Occipital lobe (tissue), 3 donors: ENCODE measurements at places on chromosomes 6 and 20. TPM values are rescaled to one million over a fixed set of nuclear protein-coding genes. Genes with fewer than 3 reads are reported as not detected.

Gene DNAH8
- total RNA-seq, result under 0.01 TPM

Gene MICB
- total RNA-seq, result 0.47 TPM

- no peak for DNase-seq
Measured at GRCh38 chr6:88895911-88896310, 67.5 kb downstream of the RNGTT start.

- DNase-seq, result no peak
Measured at GRCh38 chr6:142395266-142395665, 93.5 kb downstream of the ADGRG6 start.

Gene MAFB
- 11.1 TPM for total RNA-seq

GRCh38 chr20:9137001-9137400 lies 68.1 kb downstream of the PLCB4 start:
- DNase-seq, result no peak

Gene TUBB2B
- 4,324 TPM for total RNA-seq

Gene BCAS4
- 9.8 TPM for total RNA-seq

- no peak for DNase-seq
Measured at GRCh38 chr6:148887181-148887580, 140.4 kb downstream of the UST start.

DNA sequence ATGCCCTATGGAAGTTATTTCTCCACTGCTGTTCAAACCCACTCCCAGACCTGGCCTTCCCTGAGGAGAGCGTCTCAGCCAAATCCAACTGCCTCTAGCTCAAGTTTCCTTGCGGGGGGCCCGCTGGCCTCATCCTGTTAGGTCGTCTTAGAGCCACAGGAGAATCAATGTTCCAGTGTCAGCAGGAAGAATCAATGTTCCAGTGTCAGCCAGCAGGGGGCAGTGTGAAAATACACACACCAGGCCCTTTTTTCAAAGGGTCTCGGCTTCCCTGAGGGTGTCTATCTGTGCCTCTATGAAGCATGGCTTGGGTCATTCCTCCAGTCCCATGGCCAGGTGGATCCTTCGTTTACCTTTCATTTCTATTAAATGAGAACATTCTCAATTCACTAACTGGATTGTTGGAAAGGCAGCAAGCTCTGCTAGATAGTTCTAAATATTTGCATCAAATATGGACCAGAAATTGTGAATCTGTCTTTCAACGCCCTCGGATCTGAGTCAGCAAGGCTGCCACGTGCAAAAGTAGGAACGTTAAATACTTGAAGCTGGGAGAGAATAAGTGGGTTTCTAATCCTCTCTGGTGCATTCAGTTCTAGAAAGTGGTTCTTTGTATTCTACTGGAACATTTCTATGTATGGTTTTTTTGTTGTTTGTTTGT lies 19.2 kb downstream of the PRND start:
- no peak for DNase-seq

DNA sequence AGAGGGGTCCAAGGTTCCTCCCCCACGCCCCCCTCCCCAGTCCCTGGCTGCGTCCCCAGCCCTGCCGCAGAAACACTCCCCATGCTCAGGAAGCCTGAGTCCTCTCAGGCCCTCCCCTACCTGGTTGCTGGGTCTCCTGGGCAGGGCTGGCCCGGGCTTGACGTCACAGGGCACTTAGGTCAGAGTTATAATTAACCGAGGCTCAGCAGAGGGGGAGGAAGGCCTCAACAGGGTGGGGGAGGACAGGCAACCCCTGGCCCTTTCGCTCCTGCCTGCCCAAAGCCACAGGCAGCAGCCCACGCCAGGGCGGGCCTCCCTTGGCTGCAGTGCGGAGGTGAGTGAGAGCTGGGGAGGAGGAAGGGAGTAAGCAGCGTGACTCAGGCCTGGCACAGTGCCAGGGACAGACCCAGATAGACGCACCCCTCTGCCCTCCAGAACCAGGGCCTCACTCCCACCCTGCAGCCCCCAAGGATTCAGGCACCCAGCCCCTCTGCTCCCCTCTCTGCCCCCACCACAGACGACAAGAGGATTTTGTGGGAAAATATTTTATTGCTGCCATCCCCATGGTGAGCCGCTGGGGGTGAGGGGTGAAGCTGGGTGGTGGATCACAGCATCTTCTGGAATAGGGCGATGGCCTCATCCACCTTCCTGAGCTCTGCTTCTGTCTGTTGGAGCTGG lies at the start of gene VWA7:
Gene VWA7, minus strand, starts transcription at position 340 of the 678 bp plus-strand sequence. CDS start 549 bp downstream, outside the sequence.
- DNase-seq, result peak; percentile 50

GRCh38 chr6:79874531-79875134 lies 72.7 kb downstream of the ELOVL4 start:
- DNase-seq, result no peak

DNA sequence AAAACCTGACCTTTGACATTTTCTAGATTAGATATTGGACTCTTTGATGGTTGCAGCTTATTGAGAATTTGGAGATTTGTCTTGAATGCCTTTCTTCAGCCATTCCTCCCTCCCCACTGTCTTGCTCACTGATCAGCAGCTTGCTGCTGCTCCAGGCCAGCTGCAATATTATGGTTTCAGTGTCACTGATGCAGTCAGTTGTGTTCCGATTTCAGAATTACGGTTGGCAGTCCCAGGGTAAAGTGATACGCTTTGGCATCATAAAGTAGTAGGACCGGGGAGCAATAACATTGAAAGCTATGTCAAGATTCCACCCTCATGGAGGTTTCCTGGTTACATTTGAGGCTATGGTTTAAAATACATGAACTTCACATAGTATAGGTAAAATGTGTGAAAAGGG lies 152.6 kb downstream of the BCKDHB start:
- no peak for DNase-seq

- no peak for DNase-seq
Measured at GRCh38 chr20:58289143-58289542, 20.4 kb upstream of the RAB22A start.

- DNase-seq, result peak; percentile 61
Measured at GRCh38 chr6:43454696-43455530, 435 bp downstream of the DLK2 start.

GRCh38 chr6:157732416-157733161 lies 90.5 kb upstream of the SNX9 start:
- no peak for DNase-seq

Gene IMPG1
- total RNA-seq, result not detected
